Activated CD4-positive, alpha-beta T cell treated with anti-CD3 and anti-CD28 coated beads, Interleukin-2, Interleukin-4, amounts not matched to agents 100 ng/mL and 50 ng/mL, durations not matched to agents 16 hours and 8 hours (primary cell): ENCODE measurements at places on chromosomes 7 and 10.
A peak's percentile ranks its signal among the peaks of the same experiment; 100 is the strongest.

DNA sequence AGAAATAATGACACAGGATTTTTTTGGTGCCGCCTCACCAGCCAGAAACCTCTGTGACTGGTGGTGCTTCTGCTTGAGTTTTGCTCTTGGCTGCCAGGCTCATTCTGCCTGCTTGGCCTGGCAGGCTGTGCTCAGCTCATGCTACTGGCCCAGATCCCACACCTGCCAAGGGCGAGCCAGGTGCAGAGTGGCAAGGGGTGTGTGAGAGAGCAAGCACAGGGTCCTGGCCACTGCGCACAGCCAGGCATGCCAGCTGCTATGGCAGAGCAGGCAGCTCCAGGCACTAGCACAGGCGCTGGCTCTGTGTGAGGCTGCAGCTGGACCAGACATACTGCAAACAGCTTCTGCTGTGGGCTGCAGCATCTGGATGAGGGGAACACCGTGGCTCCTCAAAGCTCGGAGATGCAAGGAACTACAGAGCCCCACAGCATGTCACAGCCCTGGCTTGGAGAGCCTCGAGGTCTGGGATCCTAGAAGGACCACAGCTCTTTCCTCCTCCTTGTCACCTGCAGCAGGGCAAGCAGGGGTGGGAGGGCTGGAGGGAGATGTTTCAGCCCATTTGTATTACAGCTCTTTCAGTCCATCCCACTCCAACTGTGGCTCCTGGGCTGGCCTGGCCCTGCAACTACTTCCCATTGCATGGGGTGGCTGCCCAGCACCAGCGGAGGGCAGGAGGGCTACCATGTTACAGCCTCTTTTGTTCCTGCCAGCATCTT lies 313.4 kb upstream of the SEMA3C start:
- no peak for DNase-seq

DNA sequence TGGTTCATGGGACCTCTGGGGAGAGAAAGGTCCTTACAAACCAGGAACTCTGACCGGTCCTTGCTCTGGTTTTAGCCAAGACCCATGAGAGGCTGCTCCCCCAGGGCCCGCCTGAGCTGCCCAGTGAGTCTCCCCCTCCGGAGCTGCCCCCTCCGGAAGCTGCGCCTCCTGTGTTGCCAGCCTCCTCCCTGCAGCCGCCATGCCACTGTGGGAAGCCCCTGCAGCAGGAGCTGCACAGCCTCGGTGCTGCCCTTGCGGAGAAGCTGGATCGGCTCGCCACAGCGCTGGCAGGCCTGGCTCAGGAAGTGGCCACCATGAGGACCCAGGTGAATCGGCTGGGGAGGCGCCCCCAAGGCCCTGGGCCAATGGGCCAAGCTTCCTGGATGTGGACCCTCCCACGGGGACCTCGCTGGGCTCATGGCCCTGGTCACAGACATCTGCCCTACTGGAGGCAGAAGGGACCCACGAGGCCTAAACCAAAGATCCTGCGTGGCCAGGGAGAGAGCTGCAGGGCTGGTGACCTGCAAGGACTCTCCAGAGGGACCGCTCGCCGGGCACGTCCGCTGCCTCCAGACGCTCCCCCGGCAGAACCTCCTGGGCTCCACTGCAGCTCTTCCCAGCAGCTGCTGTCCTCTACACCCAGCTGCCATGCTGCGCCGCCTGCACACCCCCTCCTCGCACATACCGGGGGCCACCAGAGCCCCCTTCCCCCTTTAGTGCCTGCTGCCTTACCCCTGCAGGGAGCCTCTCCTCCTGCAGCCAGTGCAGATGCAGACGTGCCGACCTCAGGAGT lies 40.1 kb downstream of the ZNF467 start:
- no peak for DNase-seq

DNA sequence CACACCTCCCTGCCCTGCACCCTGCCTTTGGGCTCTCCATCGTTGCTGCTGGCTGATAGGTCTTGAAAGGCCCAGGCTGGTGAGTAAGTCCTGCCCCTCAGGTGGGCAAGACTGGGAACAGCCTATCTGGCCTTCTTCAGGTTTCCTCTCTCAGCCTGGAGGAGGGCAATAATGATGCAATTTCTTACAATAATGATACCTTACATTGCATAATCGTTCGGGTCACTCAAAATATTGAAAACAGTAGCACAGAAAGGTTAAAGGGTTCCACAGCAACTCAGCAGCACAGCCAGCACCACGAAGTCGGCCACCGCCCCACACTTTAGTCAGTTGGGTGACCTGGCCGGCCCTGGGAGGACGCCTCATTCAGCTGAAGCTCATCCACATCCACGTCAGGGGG lies 16.0 kb upstream of the FAM20C start:
- no peak for DNase-seq

GRCh38 chr7:42627626-42628025 lies 284.2 kb downstream of the C7orf25 start:
- DNase-seq, result no peak

DNA sequence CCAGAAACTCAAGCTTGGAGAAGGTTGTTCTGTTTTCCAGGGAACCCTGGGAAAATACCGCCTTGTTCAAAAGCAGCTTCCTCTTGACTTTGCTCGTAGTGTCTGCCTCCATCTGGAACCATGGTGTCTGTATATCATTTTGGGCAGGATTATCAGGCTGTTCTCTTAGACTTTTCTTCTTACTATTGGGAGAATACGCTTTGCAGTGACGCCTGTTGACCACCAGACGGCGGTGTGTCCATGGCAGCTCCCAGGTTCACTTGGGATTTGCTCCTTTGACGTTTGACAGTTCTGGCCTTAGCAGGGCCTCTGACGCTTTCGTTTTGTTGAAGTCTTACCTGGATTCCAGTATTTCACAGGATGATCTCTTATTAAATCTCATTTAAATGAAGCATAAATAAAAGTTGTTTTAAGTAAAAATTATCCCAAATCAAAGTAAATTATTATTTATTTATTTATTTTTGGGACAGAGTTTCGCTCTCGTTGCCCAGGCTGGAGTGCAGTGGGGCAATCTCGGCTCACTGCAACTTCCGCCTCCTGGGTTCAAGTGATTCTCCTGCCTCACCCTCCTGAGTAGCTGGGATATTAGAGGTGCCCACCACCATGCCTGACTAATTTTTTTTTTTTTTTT lies 41.8 kb upstream of the GJD4 start:
- peak; percentile 47 for DNase-seq

DNA sequence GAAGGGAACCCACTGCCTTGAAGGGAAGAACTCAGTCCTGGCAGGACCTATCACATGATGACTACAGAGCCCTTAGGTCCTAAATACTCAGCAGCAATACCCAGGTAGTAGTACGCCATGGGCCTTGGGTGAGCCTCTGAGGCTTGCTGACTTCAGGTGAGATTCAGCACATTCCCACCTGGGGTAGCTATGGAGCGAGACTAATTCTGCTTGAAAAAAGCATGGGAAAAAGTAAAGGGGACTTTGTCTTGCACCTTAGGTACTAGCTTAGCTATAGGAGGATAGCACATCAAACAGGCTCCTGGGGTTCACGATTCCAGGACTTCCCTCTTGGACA lies 98.2 kb upstream of the MEOX2 start:
- no peak for DNase-seq

- DNase-seq, result no peak
Measured at GRCh38 chr7:43952028-43952427, 25.8 kb downstream of the UBE2D4 start.

DNA sequence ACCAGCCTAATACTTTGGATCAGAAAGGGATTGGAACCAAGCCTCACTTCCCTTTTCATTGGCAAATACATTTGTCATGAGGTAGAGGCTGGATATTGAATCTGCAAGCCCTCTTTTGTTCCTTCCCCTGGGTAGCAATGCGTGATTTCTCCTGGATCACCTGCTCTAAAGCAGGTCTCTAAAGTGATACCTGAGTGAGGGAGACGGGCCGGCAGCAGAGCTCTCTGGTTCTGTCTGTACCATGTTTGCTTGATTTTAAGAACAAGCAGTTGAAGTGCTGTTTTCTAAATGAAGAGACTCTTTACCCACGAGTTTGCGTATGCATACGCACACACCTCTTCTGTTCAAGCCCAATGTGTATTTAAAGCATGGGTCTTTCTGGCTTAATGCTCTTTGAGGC lies 41.1 kb downstream of the GARS1 start:
- DNase-seq, result no peak

- no peak for DNase-seq
Measured at GRCh38 chr10:81042647-81043046, 504.9 kb downstream of the SH2D4B start.

GRCh38 chr10:49369216-49370162 lies 26.4 kb downstream of the DRGX start:
- DNase-seq, result no peak

GRCh38 chr10:129861776-129862531 lies 102.1 kb downstream of the EBF3 start:
- DNase-seq, result no peak

DNA sequence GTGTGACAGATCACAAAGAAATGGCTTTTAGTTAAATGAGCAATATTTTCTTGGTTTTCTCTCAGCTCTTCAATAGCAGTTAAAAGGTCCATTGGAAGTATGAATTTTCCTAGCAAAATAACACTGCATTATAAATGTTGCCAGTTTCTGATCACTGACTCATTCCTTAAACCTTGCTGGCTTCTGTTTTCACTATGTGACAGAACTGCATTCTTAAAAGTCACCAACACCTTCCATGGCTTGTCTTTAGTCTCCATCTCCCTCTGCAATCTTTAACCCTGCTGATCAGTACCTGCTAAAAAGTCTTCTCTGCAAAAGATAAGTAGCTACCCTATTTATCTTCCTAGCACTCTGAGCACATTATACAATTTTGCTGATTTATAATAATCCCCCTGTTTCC lies 405.0 kb upstream of the LRRN3 start:
- DNase-seq, result no peak

DNA sequence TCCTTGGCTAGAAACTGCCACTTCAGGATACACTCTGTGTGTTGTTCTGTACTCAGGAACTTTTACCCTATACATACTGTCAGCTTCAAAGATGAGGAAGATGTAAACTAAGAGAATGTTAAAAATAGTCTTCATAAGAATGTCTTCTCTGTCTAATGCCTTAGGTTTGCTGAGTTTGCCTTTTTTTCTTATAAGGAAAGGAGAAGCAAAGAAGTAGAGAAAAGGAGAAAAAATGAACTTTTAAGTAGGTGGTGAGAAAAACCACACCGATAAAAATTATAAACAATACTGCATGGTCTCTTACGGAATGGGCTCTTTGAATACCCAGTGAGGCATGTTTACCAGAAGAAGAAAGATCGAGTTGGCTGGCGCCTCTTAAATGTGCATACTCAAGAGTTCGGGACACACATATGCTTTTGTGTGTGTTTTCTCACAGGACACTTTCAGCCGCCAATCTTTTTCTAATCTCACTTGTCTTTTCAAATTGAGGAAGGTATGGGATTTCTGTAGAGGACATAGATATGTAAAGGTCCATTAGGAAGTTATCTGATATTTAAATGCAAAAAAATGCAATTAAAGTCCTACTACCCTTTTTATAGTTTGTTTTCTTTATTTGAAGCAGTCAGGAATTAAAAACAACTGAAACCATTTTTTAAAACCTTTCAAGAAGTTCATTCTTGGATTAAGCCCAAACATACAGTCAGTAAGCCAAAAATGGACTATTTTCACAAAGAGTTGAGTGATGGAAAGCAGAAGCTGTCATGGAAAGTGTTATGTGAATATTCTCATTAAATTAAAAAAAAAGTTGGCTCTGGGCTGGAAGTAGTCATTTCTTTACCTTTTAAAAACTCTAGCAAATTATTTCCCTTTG lies 100.6 kb upstream of the MDFIC start:
- DNase-seq, result no peak

GRCh38 chr7:155815332-155816191 lies 3.3 kb upstream of the SHH start:
- peak; percentile 80 for DNase-seq

GRCh38 chr10:46247181-46247475 lies 39.7 kb upstream of the ANTXRL start:
- no peak for DNase-seq

DNA sequence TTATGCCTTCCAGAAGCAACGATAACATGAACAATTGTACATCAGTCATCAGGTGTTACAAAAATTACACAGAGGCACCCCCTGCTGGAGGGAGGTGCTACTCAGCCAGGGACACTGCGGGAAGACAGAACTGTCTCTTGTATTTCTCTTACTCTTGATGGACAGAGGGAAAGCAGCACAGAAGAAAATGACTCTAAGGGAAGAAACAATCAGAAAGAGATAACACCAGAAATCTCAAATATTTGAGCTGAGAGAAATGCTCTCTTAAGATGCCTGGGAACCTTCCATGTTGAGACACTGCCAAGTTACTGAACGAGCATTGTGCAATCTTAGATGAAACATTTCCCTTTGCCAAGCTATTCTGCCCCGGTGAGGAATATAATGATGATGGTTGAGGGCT lies 227.6 kb upstream of the NPSR1 start:
- DNase-seq, result no peak

DNA sequence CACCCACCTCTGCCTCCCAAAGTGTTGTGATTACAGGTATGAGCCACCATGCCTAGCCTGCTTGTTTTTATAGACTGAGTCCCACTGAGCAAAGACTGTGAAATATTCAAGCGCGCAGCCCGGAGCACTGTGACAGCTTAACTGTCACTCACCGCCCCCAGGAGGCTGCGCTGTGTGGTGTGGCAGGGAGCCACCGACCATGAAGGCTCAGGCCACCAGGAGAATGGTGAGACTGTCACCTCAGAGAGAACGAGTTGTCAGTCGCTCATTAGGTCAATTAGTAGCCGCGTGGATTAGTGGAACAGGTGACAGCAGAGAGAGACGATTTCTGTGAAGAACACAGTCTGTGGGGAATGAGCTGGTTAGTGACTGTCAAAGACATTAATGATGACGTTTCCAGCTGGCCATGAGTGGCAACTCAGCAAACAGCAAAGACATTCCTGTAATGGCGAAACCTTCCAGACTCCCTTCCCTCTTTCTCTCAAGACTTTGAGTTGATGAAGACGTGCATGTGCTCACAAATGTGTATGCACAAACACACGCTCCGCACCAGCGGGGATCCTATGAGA lies 64.5 kb downstream of the CYCS start:
- DNase-seq, result no peak

- no peak for DNase-seq
Measured at GRCh38 chr10:86372784-86373239, 6.2 kb upstream of the GRID1 start.

DNA sequence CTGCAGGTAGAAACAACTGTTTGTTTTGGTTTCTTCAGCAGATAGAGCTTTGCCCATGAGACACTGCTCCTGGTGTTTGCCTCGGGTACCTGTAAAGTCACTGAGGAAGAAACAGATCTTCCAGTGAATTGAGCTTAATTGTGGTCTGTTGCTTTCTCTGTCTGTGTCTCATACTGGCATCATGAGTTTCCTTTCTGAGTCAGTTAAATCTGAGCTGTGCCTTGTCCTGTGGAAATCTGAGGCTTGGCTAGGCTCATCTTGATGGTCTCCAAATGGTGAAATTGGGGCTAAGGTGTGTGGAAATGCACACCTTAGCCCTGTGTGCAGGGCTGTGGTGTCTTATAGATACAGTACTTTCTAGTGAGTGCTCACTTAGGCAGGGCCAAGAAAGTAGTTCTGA lies 67.4 kb downstream of the GBF1 start:
- DNase-seq, result no peak

DNA sequence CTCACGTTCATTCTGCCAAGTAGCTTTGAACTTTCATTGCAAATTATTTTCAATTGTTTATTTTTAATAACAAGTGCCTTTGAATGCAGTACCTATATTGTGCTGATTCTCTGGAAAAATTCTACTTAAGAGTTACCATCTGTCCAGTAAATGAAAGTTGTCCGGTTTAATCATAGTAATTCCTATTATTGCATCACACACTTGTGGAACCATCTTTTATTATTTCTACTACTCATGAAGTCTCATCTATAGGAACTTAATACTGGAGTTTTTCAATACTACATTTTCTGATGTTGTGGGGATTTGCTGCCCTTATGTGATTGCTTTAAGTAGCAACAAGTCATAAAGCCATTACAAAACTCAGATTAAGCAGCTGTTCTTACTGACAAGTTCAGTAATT lies 16.5 kb upstream of the SKAP2 start:
- no peak for DNase-seq
